8988T (cell line): ENCODE measurements at places on chromosomes 4 and X.

DNA sequence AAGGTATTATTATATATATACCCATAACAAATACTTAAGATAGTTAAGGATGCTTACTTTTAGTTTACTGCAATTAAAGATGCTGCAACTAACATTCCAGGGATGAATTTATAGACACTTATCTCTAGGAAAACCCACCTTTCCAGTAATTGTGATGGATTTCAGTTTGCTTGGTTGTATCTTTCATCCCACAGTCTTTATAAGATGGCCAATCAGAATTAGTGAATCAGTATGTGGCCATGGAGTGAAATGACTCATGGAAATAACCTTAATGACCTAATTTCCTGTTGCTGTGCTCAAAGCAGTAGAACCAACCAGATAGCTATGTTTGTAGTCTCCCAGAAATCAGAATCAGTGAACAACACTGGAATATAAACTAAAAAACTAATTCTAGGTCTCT lies 26.4 kb downstream of the MOSPD2 start:
- no peak for DNase-seq

DNA sequence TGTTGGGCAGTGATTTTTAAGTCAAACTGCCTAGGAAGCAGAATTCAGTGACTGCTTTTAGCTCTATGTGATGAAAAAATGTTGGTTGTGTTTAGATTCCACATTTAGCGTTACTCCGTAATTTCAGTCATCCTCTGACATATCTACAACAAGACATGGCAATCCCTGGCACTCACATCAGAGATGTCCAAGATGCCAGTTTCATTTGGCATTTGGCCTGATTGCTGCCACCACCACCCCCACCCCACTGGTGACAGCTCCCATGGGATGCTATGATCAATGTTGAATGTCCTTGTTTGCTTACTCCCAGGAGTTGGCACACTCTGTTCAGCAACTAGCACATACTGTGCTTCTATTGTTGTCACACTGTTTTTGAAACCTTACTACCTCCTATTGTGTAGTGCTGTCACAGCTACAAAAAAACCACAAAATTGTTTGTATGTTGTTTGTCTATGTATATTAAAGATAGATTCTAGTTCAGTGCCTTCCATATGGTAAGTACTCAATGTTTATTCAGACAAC lies 101.4 kb downstream of the AWAT2 start:
- no peak for DNase-seq

- DNase-seq: no peak
Observed at GRCh38 chr4:3851211-3851610, 85.0 kb downstream of the ADRA2C start.

DNA sequence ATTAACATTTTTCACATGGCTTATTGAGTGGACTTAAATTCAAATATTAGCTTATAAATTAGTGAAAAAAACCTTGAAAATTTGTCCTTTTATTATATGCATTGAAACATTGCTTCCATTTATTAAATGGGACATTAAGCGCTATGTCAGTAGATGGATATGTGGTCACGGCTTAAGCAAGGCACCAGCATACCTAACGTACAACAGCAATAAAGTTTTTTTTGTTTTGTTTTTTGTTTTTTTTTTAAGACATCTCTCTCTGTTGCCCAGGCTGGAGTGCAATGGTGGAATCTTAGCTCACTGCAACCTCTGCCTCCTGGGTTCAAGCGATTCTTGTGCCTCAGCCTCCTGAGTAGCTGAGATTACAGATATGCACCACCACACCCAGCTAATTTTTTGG lies 31.6 kb downstream of the PGM2 start:
- no peak for DNase-seq

DNA sequence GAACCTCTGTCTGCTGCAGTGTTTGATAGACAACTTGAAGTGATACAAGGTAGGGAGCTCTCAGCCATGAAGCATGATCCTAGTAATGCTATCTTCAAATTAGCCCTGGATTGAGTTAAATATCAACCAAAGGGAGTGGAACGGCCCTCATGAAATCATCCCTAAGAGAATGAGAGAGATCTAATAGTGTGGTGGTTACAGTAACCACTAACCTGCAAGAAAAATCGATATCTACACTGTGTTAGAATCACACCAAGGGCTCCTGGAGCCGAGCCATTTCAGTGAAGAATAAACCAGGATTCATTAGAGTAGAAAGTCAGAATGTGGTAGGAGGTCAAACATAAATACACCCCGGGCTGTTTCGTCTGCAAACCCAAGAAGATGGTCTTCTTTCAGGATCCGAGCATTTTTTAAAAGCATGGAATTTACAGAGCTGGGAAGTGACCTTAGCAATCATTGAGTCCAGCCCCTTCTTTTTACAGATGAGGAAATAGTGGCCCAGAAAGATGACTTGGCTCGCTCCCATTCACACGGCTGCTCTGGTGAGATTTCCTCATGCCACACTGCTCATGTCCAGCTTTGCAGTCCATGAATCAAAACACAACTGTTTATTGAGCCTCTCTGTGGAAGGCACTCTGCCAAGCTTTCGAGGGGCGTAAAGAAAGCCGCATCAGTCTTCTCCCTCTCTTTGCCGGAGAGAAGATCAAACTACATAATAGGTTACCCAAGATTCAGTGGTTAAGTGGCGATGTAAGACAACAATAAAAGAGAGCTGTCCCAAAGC lies 5.5 kb upstream of the DCTD start:
- DNase-seq: no peak

DNA sequence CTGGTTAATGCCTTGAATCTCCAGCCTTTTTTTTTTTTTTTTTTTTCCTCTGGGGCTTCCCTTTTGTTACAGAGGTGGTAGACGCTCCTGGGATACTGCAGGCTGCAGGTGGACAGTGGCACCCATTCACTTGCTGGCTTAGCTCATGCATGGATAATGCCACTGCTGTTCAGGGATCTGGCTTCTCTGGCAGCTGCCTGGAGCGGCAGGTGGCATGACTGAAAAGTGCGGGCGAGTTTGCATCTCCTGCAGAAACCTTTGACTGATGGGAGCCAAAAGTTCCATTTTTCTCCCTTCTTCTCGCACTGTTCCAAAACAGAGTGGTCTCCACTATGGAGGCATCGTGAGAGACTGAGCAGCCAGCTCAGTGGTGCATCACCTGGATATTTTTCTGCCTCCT lies 5.9 kb upstream of the STIM2 start:
- no peak for DNase-seq

- no peak for DNase-seq
Observed at GRCh38 chr4:143768007-143768591, 67.6 kb upstream of the FREM3 start.

GRCh38 chr4:31272331-31273061 lies 552.3 kb downstream of the PCDH7 start:
- DNase-seq: no peak

GRCh38 chr4:76206222-76206942 lies 7.2 kb downstream of the SCARB2 start:
- DNase-seq: no peak

- no peak for DNase-seq
Observed at GRCh38 chrX:129732857-129733256, 5.9 kb upstream of the XPNPEP2 start.

- DNase-seq: no peak
Observed at GRCh38 chr4:174406383-174406782, 115.9 kb downstream of the HPGD start.

DNA sequence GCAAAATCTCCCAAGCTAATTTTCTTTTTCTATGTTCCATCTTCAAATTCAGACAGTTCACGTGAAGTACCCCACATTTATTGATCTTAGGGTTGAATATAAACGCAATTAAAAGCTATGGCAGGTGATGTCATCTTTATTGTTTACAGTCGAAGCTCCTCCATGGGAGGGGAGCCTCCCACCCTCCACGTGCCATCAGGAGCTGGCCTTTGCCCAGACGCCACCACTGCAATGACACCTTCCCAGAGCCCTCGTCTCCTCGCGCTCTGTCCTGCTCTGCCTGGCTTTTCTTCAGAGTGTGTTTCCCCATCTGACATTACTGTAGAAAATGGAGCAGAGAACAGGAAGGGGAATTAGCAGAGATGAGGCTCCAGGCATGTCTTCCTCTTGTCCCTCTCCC lies 18.8 kb upstream of the CYP4V2 start:
- DNase-seq: no peak

DNA sequence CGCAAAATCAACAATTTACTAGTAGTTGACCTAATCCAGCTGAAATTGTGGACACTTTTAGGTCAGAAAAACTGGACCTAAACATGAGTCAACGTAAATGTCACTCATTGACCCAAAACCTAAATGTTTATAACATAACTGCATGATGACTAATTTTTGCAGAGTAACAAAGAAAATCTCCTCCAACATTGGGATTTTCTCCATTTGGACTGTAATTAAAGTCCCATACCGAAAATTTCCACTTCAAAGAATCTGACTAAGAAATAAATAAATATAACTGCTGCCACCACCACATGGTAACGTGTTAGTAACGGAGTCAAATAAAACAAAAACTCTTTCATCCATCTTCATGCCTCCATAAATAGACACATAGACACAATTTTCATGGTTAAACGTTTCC lies 1.9 kb downstream of the ADGRA3 start:
- no peak for DNase-seq

DNA sequence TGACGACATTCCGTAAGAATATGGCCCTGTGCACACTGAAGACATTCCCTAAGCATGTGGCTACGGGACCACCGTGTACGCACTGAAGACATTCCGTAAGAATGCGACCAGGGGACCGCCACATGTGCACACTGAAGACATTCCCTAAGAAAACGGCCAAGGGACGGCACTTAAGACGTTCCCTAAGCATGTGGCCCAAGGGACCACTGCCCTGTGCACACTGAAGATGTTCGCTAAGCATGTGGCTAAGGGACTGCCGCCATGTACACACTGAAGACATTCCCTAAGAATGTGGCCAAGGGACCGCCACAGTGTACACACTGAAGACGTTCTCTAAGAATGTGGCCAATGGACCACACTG lies 21.4 kb downstream of the DHRSX start:
- DNase-seq: no peak

GRCh38 chr4:155822572-155822971 lies 43.5 kb downstream of the ASIC5 start:
- DNase-seq: no peak

- no peak for DNase-seq
Observed at GRCh38 chrX:132226169-132226568, 6.9 kb upstream of the RAP2C start.

DNA sequence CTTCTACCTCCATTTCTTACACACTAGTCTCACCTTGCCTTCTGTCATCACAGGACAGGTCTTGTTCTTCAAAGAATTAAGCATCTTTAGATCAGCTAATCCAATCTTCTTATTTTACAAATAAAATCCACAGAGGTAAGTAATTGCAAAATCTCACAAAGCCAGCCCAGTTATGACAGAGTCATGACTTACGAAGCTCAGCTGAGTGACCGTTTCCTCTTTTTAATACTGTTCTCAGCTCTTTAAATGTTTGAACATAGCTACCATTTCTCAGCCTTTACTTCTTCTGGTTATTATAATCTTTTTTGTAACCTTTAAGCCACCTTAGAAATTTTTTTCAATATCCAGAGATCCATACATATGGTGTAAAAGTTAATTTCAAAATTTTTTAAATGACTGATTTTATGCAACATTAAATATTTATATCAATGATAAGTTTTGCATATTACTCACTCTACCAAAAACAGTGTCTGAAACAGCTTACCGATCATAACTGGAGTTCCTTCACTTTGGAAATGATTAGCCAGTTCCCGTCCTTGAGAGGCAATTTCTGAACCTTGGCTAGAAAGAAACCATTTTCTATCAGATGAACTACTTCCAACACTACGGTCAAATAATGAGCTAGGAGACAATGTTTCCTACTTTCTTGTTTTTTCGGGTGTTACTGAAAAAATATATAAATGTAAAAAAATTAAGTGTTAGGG lies 8.8 kb downstream of the ANKRD37 start:
- DNase-seq: no peak

- no peak for DNase-seq
Observed at GRCh38 chrX:2684256-2684655, 6.8 kb upstream of the CD99 start.

- no peak for DNase-seq
Observed at GRCh38 chr4:24975510-24975909, 55.2 kb downstream of the LGI2 start.

DNA sequence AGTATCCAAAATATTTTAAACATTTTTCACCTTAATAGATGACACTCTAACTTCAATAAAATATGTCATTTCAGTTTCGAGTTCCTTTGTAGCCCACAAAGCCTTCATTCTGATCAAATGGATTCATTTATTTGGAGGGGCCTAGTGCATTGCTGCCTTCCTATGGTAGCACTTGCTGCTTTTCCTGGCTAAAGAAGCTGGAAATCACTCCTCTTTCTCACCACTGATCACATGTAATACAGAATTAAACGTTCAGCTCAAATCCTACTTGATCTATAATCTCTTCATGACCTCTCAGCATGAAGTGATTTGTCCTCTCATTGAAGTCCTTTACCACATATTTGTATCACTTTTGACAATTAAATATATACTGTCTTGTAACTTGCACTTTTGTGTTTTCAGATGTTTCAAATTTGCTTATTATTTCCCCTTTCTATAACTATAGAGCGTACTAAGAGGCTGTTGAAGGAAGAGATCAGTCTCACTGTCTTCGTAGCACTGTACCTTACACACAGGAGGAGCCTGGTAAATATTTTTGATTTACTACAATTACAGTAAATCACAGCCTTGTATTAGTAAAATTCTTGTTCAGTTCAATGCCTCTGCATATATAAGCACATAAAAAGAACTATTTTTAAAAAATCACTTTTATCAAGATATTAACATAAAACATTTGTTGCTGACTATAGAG lies 555 bp downstream of the CFI start:
- DNase-seq: no peak

DNA sequence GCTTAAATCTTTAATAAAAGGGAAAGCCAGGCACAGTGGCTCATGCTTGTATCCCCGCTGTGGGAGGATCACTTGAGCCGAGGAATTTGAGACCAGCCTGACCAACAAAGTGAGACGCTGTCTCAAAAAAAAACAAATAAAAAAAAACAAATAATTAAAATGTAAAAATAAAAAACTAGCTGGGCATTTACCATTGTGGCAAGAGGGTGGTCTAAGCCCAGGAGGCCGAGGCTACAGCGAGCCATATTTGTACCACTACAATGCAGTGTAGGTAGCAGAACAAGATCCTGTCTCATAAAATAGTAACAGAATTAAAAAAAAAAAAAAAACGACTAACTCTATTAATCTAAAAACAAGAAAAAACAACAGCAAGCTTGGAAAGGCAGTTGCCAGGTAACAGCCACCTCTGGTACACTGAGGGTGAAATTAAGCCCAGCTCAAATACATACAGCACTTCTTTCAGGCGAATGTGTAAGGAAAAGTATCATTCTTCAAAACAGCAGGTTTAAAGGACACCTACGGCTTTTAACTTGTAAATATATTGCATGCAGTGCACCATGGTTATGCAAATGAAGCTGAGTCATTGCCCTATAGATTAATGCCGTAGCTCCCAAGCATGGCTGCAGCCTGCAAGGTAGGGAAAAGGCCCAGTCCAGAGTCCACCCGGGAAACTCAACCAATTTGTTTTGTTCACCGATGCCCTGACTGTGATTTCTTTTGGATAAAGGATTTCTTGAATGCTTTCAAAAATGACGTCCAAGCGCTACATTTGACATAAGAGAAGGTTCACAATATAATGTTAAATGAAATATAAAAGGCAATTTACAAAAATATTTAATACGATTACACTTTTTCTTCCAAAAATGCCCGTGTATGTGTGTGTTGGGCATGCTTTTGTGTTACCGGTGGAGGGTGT lies 14.5 kb upstream of the TXLNG start:
- no peak for DNase-seq
